ENCODE measurements at places on chromosomes 11 and 22.

DNA sequence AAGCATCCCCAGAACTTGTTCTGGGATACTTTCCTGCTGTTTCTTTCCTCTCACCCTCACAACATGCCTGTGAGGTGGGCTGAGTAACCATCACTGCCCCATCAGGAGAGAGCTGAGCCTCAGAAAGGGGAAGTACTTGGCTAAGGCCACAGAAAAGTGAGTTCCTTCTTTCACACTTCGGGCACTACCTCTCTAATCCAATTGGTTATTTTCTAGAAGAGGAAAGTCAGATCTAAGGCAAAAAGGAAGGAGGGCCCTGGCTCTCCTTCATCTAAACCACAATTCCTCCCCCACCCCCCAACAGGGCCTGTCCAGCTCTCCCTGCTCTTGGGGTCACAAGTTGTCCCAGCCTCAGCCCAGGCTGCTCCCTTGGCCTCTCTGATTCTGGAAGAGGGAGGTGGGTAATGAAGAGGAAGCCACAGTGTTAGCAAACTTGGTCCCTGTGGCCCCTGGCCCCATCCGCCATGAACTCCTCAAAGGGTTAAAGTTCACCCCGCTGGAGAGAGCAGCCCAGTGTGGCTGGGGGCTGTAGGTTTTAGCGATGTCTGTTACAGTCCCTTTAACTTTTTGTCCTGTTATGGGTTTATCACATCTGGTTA, 34.0 kb downstream of the SLC22A12 start:
- DNase-seq = no peak

- DNase-seq = no peak
Measured at GRCh38 chr22:17087498-17088131, 2.8 kb downstream of the IL17RA start.

- DNase-seq = no peak
Measured at GRCh38 chr11:78226684-78227680, 38.3 kb downstream of the USP35 start.

DNA sequence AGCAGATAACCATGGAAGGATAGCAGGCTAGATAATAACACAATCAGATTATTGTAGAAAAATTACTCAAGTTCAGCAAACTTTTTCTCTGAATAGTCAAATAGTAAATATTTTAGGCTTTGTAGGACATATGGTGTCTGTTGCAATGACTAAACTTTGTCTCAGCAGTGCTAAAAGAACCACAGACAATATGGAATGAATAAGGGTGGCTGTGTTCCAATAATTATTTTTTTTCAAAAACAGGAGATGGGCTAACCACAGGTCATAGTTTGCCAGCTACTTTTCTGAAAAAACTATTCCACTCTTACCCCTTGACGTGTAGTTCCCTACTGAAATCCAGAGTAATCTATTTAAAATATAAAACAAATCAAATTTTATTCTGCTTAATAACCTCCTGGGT, 153.9 kb upstream of the LRRC4C start:
- no peak for DNase-seq

GRCh38 chr11:64126796-64127195, 39.1 kb downstream of the MACROD1 start:
- DNase-seq = no peak

DNA sequence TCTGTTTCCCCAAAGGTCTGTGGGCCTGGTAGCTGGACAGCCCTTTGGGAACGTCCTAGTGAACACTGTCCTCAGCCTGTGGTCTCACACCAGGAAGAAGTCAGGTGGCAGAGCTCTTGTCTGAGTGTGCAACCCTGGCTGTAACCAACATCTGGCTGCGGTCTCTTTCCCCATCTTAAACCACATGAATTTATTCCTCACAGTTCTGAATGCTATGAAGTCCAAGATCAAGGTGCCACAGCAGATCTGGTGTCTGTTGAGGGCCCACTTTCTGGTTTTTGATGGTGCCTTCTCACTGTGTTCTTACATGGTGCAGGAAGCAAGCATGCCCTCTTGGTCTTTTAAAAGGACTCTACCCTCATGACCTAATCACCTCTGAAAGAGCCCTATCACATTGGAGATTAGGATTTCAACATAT, 2.7 kb downstream of the UPB1 start:
- no peak for DNase-seq

All from activated T-cell treated with anti-CD3 and anti-CD28 coated beads for 24 hours (primary cell).